Lower lobe of right lung (tissue), 2 donors: ENCODE measurements at places on chromosomes 12 and 14. TPM values are rescaled to one million over a fixed set of nuclear protein-coding genes. Genes with fewer than 3 reads are reported as not detected.

DNA sequence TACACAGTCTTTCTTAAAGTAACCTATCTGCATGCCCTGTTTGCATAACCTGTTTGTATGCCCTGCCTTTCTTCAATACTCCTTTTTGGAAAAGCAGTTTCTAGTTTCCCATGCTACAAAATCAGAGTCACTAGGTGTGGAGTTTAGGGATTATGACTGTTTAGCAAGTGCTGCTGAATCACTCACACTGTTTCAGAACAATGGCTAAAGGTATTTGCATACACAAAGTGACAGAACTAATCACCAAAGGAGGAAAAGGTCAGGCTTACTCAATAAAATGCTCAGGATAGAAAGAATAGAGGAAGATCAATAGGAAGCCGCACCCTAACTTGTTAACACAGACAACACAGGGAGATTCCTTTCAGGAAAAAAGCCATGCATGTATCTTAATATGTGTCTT is 19.4 kb downstream of the EGLN3 start:
- no peak for DNase-seq

GRCh38 chr12:16189849-16190248 is 87.6 kb downstream of the SLC15A5 start:
- no peak for DNase-seq

GRCh38 chr12:85076688-85077430 is 40.7 kb downstream of the LRRIQ1 start:
- no peak for DNase-seq

DNA sequence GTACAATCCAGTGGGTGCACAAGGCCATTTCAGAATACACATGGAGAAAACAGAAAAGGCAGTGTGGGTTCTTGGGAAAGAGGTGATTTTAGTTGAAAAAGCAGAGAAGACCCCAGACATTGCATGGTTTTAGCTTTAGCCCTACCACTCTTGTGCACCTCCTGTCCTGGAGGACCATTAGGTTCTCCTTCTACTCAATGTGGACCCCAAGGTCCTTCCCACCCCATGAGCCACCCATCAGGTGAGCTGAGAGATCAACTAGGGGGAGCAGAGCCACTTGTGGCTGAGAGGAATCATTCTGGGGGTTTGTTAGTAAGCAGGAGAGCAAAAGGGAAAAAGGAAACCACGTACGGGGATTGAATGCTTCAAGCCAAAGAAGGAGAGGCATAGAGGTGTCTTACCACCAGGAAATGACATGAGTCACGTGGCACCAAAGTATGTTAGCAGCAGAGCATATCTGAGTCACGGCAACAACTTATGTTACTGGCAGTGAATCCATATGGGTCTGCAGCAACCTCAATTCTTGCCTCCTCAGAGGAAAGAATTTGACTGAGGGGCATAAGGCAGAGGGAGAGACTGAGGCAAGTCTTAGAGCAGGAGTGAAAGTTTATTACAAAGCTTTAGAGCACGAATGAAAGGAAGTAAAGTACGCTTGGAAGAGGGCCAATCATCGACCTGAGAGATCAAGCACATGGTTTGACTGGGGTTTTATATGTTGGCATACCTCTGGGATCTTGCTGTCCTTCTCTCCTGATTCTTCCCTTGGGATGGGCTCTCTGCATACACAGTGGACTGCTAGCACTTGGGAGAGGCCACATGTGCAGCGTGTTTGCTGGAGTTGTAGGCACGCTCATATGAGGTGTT is 73.9 kb downstream of the HSD17B6 start:
- DNase-seq = no peak

DNA sequence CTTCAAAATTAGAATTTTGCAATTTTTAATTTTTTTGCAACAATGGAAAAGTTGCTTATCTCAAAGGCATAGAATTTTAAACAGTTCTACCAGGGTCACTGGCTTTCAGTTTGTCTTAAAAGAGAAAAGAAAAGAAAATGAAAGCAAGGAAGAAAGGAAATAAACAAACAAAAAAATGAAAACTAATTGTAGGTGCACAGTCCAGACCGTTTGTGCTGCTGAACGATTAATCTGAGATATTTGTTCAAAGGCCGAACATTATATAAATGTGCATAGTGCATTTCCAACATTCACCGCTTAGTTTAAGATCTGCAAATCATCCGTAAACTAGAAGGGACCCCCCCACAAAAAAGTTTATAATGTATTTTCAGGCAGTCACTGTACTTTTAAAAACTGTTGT is 5.5 kb upstream of the OTX2 start:
- DNase-seq = no peak

GRCh38 chr14:90409209-90409730 is 12.4 kb downstream of the CALM1 start:
- no peak for DNase-seq

GRCh38 chr12:91493308-91493707 is 310.7 kb upstream of the DCN start:
- DNase-seq = no peak

AQP6 gene
- 0.09 TPM for total RNA-seq

AQP2 gene
- not detected for total RNA-seq

SPSB2 gene
- total RNA-seq = 25.5 TPM

CD9 gene
- 437 TPM for total RNA-seq

FAM90A1 gene
- total RNA-seq = 0.47 TPM
